Sigmoid colon (tissue), 7 donors: ENCODE measurements at places on chromosomes 2 and 18. TPM values are rescaled to one million over a fixed set of nuclear protein-coding genes. Genes with fewer than 3 reads are reported as not detected.
A peak's percentile ranks its signal among the peaks of the same experiment; 100 is the strongest.

- no peak for DNase-seq
These were observed 12.2 kb downstream of the BAZ2B start for GRCh38 chr2:159604159-159604558.

- DNase-seq = no peak
These were observed 134.4 kb downstream of the CCDC85A start for GRCh38 chr2:56318147-56318546.

DNA sequence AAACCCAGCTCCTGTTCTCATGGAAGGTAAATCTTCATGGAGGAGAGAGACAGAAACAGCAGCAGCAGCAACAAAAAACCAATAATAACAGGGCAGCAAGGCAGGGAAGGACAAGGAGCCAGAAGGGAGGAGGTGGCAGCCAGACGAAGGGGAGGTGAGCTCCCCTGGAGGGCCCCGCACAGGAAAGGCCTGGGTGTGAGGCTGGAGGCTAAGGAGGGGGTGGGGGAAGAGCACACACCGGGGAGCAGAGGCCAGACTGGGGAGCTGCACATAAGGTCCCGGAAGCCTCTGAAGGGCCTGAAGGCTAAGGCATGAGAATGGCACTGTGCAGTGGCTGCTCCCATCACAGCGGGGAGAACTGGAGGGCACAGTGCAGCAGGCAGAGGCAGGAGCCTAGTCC lies 94.8 kb upstream of the SMAD7 start:
- no peak for DNase-seq

DNA sequence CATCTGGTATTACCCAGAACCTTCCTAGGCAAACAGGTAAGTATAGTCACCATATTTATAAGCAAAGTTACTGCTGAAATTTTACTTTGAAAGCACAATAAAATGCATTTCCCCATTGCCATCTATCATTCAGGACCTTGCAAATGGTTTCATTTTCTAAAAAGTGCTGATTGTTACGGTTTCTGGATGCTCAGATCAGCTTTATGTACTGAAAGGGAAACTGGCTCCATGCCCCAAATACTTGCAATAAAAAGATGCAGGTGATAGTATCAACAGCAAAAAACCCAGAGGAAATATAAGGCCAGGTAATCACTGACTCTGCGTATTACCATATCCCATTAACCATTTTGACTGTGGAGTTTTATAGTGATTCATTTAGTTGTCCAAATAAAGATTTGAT lies 1150.7 kb upstream of the CRIM1 start:
- no peak for DNase-seq

The RFTN2 gene
- 8.6 TPM for total RNA-seq

- DNase-seq = no peak
These were observed 883.2 kb downstream of the SLC4A3 start for GRCh38 chr2:220510668-220511067.

- DNase-seq = no peak
These were observed 405.8 kb upstream of the ID2 start for GRCh38 chr2:8276026-8276425.

- DNase-seq = no peak
These were observed 128.0 kb upstream of the TACR1 start for GRCh38 chr2:75327334-75327733.

DNA sequence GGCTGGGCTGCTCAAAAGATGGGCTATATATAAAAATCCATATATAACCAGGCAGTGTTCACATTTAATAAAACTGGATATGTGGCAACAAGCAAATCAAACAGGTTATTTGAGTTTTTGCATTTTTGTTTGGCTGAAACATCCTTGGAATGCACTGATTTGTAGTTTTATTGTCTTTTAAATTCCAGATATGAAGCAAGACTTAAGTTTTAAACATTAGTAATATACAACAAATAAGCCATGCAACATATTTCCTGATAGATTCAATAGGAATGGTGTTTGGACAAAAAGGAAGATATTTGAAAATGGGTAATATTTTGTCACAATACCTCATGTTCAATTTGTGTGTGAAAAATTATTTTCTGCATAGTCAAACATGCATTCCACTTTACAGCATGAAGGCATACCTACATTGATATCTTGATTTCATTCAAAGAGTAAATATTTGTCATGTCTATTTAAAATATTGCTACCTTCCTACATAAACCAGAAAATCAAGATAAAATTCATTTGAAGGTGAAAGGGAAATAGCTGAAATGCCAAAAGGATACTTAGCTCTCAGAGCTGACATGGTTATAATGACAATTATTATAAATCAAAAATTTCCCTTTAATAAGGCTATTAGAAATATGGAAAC lies 132.3 kb upstream of the NETO1 start:
- DNase-seq = no peak

- DNase-seq = no peak
These were observed 375.8 kb upstream of the NXPH2 start for GRCh38 chr2:139155991-139156390.

- DNase-seq = no peak
These were observed 163.4 kb downstream of the ARL4C start for GRCh38 chr2:234333168-234334130.

- DNase-seq = no peak
These were observed 99.4 kb downstream of the PKP4 start for GRCh38 chr2:158556124-158556523.

The AGXT gene
- not detected for total RNA-seq

GRCh38 chr2:238061315-238062202 lies 758 bp downstream of the SCLY start:
- peak; percentile 76 for DNase-seq

DNA sequence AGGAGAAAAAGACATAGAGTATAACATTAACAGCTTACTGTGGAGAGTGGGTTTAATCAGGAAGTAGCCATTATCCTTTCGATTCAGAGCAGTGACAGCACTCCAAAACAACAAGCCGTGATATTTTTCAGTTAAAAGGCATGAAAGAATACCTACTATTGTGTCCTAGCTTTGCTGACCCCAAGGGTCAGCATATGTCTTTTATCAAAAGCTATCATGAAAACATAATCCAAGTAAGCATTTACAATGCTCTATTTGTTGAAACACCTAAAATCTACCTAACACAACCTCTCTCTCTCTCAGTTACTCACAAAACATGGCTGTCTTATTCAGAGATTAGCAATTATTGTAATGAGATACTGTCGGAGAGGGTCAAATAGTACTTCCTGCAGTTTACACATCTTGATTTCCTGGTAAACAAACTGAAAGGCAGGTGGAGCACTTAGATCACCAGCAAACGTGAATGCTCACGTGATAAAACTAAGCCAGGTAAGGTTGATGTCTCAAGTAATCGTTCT lies 100.0 kb downstream of the BAZ2B start:
- no peak for DNase-seq

DNA sequence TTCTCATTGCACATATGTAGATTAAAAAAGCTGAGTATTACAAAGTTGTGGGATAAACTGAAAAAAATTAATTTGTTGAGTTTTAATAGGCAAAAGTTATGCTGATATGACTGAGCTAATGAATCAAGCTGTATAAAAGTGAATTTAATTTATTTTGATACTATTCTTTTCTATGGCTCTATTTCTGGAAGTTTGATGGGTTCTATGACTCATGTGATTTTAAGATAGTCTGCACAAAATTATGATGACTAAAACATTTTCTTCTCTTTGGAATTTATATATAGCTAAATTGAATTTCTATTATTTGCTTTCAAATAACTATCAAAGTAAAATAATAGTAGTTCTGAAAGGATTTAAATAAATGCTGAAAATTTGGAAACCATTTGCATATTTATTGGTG lies 71.0 kb upstream of the MMADHC start:
- DNase-seq = no peak

The CDKL4 gene
- 3.3 TPM for total RNA-seq

The SLC14A1 gene
- total RNA-seq = 1.3 TPM

- no peak for DNase-seq
These were observed 1237.7 kb downstream of the LRP1B start for GRCh38 chr2:140892911-140893637.

GRCh38 chr2:195594248-195594647 lies 62.8 kb upstream of the SLC39A10 start:
- DNase-seq = no peak

GRCh38 chr2:31199206-31199605 lies 18.1 kb downstream of the CAPN14 start:
- DNase-seq = no peak

The MEP1B gene
- not detected for total RNA-seq

GRCh38 chr2:32947484-32948143 lies 861 bp downstream of the LTBP1 start:
- peak; percentile 70 for DNase-seq

The ZNF532 gene
- 71.0 TPM for total RNA-seq

The BOLL gene
- not detected for total RNA-seq

- no peak for DNase-seq
These were observed 102.3 kb downstream of the TCF4 start for GRCh38 chr18:55485666-55486065.

The MIB1 gene
- total RNA-seq = 31.9 TPM

The CD207 gene
- 0.71 TPM for total RNA-seq

GRCh38 chr18:10030816-10031541 lies 117.2 kb downstream of the VAPA start:
- no peak for DNase-seq

DNA sequence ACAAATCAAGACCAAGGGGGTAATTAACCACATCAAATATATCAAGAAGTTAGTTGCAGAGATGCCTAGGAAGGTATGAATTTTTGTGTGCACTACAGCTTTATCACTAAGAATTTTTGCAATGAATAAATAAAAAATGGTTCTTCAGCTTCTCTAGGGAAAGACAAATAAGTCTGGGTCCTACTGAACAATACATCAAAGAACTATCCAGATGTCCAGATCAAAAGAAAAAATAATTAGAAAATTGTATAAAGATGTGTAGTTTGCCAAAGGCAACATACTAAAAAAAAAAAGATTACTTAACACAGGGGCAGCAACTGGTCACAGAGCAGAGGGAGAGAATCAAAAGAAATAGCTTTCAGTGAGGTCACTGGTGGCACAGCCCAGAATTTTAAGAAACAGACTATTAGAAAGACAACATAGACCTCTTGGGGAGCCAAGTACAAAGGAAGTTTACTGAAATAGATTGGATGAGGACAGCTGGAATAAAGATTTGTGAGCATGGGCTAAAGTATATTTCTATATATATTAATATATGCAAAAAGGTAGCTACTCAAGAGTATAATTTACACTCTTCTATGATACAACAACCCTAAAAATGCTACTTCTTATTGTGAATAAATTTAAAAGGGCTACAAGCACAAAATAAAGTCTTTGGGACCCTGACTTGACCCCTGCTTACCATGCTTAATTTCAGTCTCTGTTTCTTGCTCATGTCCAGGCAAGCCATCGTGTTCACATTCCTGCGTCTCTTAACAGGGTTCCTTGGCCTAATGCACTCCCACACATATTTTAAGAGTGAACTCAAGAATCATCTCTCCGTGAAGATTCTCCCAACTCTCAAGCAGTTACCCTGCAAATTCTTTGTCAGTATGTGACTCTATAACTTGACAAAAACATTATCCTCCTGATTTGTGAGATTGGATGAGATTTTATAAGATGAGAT lies 99.0 kb upstream of the GRB14 start:
- DNase-seq = no peak

DNA sequence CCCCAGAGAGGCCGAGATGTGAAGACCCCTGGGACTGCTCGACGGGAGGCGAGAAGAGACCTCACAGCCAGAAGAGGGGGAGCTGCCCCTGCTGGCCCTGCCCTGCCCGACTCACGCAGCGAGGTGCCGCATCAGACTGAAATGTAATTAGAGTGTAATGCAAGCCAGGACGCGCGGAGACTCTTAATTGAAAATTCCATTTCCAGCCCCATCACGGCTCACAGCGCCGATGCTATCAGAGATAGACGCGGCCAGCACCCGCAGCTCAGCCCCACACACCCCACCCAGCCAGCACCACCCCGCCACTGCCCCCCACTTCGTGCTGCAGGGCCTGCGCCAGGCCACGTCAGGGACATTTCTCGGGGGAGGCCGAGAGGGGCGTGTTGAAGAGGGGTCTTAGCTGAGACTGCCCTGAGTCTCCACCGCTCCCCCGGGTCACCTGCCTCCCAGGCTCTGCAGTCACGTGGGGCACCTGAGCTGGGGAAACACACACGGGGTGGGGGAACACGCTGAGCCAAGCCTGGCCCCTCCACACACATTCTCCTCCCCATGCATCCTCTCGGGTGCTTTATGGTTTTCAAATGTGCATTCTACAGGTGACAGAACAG lies 78.1 kb downstream of the TEX51 start:
- DNase-seq = no peak

The LBX2 gene
- not detected for total RNA-seq

The GREB1L gene
- 2.1 TPM for total RNA-seq

DNA sequence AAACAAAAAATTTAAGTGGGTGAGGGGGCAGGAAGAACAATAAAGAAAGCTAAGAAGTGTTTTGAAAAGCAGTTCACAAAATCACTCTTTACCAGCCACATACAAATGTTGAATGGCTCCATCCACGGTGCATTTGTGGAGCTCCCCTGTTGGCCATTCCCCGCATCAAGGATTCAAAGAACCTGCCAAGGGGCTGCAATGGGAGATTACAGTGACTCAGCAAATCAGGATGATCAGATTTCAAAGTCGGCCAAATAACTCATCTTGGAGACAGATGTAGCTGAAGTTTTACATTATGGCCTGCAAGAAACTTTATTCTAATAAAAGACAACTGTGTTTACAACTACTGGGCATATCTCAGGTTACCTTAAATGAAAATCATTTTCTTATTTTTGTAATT lies 26.9 kb downstream of the COL4A3 start:
- DNase-seq = no peak

The MAP3K19 gene
- total RNA-seq = not detected

DNA sequence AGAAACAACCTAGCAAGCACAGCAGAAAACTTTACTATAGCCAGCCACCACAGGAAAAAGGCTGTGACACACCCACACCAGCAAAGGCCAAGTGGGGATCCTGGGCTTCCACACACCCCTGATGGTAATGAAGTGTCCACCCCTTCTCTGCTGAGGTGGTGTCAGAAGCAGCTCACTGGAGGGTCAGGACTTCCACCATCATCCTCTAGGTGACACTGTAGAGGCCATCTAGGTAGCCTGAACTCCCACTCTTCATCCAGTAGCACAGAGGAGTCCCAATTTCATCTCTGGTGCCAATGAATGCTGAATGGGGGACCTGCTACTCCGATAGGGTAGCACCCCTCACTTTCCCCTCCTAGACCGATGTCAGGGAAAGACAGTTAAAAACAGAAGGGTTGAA lies 1544.4 kb downstream of the LRP1B start:
- DNase-seq = no peak

The B3GNT7 gene
- total RNA-seq = 5.0 TPM

GRCh38 chr18:41043876-41044275 lies 911.2 kb upstream of the PIK3C3 start:
- no peak for DNase-seq

The CRYBA2 gene
- total RNA-seq = not detected

DNA sequence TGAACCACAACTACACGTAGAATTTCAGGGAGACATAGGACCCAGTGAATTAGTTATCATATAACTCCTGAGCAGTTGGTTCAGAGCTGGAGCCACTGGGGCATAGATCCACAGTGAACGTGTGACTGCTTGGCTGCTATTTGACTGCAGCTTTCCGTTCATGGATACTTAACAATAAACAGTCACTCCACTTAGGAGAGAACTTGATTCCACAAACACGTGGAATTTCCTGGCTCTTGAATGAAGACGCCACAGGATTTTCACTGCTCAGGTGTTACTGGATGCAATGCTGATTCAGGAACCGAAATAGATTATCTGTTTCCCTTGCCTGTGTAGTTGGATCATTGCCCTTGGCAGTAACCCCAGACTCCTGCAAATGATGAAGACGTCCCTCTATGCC lies 679.1 kb upstream of the ZEB2 start:
- no peak for DNase-seq

GRCh38 chr2:206876216-206876860 lies 63.0 kb upstream of the CPO start:
- no peak for DNase-seq

The CNPPD1 gene
- 37.0 TPM for total RNA-seq

- no peak for DNase-seq
These were observed 667.0 kb downstream of the TSN start for GRCh38 chr2:122422384-122422991.
